ENCODE measurements at places on chromosomes 3 and 15.

DNA sequence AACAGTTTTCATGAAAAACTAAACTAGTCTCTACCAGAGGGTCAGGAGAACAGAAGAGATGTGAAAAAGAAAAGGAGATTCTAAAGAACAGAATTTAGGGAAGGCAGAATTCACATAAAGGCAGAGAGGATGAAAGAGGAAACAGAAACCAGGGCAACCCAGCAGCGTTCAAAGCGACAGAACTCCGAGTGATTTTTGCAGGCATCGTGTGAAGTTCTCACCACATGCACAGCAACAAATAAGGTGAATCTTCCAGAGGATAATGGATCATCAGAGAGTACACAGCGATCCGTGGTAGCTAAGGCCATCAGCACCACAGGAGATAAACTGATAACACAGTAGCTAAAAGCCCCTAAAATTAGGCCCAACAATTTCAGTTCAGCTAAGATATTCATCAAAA is 250.8 kb upstream of the THBS1 start:
- DNase-seq = no peak

GRCh38 chr3:127386490-127386889 is 98.6 kb upstream of the PRR20G start:
- DNase-seq = no peak

- no peak for DNase-seq
Observed at GRCh38 chr15:63350178-63350621, 31.4 kb downstream of the CA12 start.

DNA sequence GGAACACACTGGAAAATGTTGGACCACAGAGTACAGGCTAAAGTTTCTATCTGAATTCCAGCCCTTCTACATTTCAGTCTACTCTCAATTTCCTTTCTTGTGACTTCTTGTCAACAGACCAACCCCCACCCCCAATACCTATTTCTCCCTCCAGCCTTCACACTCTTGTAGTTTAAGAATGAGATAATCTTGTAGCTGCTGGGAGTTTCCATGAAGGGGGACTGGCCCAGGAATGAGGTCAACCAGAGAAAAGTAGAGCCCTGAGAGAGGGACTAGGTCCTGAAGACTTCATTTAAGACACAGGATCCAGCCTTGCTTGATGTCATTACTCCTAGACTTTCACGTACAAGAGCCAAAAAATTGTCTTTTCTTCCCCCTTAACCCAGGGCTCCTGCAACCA is 29.5 kb upstream of the FAM107A start:
- DNase-seq = no peak

DNA sequence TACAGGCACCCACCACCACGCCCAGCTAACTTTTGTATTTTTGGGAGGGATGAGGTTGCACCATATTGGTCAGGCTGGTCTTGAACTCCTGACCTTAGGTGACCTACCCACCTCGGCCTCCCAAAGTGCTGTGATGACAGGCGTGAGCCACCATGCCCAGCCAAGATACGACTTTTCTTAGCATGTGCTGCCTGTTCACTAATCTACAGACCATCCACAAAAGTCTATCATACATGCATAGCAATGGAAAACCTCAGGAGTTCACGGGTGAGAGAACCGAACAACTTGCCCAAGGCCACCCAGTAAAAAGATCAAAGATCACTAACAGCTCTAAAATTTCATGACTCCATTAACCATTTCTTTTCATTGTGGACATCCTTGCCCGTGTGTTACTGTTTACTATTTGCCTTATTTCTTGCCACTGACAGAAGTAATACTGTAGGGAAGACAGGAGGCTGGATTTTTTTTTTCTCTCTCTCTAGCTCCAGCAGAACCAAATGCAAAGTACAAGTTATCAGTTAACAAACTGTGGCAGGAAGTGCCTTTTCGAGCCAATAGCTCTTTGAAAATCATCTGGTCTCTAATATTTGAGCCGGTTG is 92.3 kb downstream of the FOXP1 start:
- DNase-seq = no peak

- DNase-seq = no peak
Observed at GRCh38 chr3:114741066-114741465, 406.0 kb downstream of the ZBTB20 start.

DNA sequence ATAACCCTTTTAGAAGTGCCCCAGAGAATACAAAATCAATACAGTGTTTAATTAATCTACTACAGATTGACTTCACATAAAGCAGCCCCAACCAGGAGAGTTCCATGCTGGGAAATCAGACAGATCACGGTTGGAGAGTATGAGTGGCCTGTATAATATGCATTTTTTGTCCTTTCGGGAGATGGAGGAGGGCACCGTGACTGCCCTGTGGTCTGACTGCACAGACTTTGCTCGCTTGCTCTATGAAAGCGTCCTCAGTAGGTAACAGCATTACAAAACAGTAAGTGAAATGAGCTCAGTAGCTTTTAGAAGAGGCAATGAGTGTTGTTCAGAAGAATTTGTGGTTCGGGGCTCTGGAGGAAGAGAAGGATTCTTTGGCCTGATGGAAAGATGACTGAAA is 34.2 kb upstream of the SKIL start:
- DNase-seq = no peak

- DNase-seq = no peak
Observed at GRCh38 chr3:45660567-45660901, 28.7 kb upstream of the SACM1L start.

DNA sequence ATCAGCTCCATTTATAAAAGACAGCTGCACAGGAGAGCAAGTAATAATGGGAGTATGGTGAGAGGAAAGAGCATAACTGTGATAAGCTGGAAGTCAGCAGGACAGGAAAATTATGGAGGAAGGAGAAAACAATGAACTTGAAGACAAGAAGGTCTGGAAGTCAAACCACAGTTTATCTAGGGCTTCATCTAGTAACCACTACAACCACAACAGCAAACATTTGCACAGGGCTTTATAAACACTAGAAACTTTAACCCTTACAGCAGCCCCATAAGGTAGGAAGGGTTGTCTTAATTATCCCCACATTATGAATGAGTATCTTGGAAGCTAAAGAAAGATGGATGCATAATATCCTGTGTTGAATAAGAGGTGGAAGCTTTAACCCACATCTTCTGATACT is 820.8 kb downstream of the IGSF11 start:
- no peak for DNase-seq
